Activated CD4-positive, alpha-beta T cell treated with anti-CD3 and anti-CD28 coated beads, Interleukin-2, amount 50 U/mL, for 1 hour (primary cell): ENCODE measurements at places on chromosomes 5 and 9.

GRCh38 chr5:138990986-138991590, 116.0 kb upstream of the LRRTM2 start:
- DNase-seq, result no peak

DNA sequence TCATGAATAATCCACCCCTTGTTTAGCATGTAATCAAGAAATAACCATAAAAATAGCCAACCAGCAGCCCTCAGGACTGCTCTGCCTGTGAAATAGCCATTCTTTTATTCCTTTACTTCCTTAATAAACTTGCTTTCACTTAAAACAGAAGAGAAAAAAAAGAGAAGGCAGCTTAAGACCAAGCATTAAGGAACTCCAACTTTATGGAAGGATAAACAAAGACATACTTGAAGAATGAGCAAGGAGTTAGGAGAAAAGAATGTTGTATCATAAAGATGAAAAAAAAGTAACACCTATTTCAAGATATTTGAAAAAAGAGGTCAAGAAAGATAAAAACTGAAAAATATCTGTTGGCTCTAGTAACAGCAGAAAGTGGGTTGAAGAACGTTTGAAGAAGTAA, 107.6 kb downstream of the RNF180 start:
- DNase-seq, result no peak

DNA sequence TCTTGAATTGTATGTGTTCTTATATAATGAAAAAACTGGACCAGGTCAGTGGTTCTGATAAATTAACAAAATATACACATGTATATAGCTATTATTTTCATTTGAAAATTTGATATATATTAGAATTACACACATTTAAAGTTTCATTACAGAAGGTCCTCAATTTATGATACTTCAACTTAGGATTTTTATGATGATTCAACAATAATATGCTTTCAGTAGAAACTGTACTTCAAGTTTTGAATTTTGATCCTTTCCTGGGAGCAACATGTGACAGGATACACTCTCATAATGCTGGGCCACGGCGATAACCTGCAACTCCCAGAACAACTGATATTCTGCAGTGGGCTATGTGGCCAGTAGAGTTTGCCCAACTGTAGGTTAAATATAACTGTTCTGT, 344.7 kb downstream of the TAF11L14 start:
- no peak for DNase-seq

GRCh38 chr9:69981686-69982445, 61.8 kb upstream of the MAMDC2 start:
- no peak for DNase-seq

DNA sequence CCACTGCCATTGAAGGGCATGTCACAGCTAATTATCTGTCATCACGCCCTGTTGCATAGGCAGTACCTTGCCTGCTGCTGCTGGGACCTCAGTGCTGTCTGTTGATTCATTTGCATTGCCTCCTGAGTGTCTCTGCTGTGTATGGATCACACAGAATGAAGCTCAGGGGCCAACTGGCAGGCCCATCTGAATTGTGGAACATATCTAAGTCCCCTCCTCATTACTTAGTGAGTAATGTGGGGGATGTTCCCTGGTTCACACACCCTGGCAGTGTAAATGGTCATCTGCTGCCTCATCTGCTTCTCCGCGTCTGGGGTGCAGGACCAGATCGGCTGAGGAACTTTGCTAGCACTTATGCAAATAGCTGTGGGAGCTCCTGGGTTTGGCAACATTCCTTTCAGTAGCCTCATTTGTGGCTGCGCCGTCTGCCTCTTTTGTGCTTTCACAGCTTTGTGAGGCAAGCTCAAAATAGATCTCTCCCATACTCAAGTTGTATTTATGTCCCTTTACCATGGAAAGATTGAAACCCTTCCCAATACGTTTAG, 25.4 kb downstream of the TYRP1 start:
- no peak for DNase-seq

- DNase-seq, result no peak
These were observed 57.5 kb downstream of the PSAT1 start for GRCh38 chr9:78354324-78354973.
